ENCODE measurements at places on chromosomes 3 and 15.
A peak's percentile ranks its signal among the peaks of the same experiment; 100 is the strongest.

GRCh38 chr3:191238321-191238817 lies 39.3 kb downstream of the OSTN start:
- peak; percentile 16 for DNase-seq

DNA sequence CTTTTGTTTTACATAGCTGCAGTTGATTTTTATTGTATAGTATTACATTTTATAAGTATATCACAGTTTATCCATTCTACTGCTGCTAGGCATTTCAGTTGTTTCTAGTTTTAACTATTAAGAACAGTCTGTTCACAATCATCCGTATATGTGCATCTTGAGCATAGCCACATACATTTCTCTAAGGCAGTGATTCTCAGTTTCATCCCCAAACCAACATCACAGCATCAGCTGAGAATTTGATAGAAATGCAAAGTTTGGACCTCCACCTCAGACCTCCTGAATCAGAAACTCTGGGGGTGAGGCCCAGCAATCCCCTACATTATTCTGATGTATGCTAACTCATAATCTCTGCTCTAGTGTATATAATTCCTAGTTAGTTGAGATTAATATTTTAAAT lies 120.8 kb downstream of the VPS8 start:
- DNase-seq: no peak

- DNase-seq: peak; percentile 47
These were observed 20.5 kb downstream of the SLC35A5 start for GRCh38 chr3:112582244-112582874.

- peak; percentile 41 for DNase-seq
These were observed 71.0 kb upstream of the PRR23E start for GRCh38 chr3:127121885-127122284.

DNA sequence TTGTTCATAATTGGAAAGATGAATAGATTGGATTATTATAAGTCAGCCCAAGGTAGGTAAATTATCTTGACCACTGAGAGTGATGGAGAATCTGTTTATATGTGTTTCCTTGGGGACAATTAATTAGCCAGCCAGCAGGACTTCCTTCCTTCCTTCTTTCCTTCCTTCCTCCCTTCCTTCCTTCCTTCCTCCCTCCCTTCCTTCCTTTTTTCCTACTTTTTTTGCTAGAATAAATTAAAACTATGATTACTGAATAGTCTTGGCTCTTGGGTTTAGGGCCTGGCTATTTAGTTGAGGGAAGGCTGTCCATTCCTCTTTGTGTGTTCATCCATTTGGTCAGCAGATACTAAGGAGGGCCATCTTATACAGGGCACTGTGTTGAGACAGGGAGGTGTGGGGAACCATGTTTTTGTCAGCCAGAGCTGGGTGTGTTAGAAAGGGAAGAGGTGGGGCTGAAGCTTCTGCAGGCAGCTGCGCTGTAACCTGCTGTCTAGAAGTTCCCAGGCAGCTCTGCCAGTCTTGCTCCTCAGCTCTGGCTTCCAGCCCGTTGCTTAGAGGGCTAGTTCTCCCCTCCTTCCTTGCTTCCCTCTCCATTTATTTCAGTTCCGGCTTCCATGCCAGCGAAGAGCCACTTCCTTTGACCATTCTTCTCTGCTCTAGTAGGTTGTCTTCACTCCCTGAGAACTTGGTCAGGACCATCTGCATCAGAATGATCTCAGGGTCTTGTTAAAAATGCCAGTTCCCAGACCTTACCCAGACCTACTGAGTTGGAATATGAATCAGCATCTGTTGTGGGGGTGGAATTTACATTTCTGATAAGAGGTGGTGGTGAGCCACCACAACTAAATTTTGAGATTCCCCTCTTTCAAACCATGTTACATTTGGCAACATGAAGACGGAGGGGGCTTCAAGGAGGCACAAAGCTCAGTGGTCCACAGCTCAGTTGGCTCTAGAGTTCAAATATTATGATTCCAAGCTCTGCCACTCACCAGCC lies 113.9 kb downstream of the DGKG start:
- DNase-seq: no peak

GRCh38 chr3:69791919-69792399 lies 52.7 kb downstream of the MITF start:
- DNase-seq: no peak

GRCh38 chr3:6471744-6472143 lies 389.2 kb upstream of the GRM7 start:
- DNase-seq: no peak

- DNase-seq: no peak
These were observed 48.7 kb downstream of the SH3BP5 start for GRCh38 chr3:15283702-15284101.

- peak; percentile 35 for DNase-seq
These were observed 4.4 kb upstream of the CD200R1 start for GRCh38 chr3:112979244-112979832.

GRCh38 chr3:155418407-155418806 lies 124.9 kb upstream of the STRIT1 start:
- DNase-seq: peak; percentile 10

- no peak for DNase-seq
These were observed 136.1 kb downstream of the FILIP1L start for GRCh38 chr3:99978221-99978620.

DNA sequence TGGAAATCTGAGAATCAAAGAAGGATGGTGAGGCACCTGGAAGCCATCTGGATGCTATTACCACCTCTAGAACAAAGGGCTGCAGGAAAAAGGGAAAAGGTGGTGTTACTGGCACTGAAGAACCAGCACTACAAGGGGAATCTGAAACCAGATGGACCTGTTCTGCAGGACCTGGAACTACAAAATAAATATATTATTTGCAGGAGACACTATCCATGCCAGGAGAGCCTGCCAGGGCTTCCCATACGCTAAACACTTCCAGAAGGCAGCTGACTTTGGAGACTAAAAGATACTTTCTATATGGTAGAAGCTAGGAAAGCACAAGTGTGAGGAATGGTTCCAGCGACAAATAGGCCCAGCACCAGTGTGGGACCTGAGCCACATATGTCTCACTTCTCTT lies 83.4 kb upstream of the POU1F1 start:
- peak; percentile 39 for DNase-seq

- DNase-seq: no peak
These were observed 79.3 kb upstream of the OXTR start for GRCh38 chr3:8848696-8849131.

DNA sequence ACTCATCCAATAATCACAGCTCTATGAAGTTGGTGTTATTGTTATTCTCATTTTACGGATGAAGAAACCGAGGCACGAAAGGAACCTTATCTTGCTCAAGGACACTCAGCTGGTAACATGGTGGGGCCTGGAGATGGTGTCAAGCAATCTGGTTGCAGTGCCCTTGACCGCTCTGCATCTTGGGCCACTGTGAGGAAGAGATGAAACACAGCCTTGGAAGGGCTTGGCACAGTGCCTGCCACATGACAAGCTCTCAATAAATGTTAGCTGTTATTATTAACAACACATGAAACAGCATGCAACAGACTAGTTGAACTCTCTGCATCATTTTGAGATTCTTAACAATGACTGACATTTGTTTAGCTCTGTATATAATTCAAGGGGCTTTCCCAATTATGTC lies 10.1 kb upstream of the ITGA11 start:
- no peak for DNase-seq

DNA sequence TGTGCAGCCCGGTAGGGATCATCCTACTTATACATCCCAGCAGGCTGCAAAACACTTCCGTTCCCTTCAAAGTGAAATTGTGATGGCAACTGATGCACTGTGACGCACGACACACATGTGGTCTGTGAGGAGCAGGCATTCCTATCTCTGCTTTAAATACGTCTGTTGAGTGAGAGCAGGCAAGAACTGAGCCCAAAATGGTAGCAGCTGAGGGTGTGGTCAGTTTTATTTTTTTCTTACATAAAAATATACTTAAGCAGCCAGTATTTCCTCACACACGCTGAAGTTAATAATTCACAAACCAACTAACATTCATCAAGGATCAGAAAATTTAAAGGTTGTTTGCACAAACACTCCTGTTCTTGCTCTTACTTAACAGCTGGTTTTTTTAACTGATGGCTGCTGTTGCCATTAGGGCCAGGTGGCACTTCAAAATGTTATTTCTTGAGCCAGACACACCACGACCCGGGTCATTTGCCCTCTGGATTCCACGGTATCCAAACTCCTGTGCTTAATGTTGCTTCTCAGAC lies 23.9 kb downstream of the LRIG1 start:
- peak; percentile 58 for DNase-seq

DNA sequence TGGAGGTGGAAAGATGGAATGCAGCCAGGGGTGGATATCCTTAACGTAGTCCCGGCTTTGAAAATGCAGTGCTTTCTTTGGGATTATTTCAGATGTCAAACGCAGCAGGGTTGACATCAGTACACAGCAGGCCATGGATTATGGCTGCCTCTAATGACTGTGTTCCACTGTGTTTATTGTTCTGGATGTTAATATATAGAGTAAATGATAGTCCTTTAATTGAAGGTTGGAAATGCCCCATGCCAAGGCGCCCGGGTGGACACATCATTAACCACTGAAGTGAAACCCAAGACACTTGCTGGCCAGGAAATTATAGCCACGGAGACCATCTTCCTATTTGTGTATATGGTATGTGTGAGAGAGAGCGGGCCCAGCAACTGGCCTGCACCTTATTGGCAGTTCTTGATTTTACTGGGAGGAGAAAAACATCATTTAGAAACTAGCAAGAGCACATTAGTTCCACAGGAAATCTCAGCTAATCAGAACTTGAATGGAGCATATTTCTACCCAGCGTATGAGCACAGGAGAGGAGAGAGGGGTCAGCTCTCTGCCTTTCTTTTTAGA lies 254.9 kb upstream of the RASGRP1 start:
- DNase-seq: peak; percentile 78

DNA sequence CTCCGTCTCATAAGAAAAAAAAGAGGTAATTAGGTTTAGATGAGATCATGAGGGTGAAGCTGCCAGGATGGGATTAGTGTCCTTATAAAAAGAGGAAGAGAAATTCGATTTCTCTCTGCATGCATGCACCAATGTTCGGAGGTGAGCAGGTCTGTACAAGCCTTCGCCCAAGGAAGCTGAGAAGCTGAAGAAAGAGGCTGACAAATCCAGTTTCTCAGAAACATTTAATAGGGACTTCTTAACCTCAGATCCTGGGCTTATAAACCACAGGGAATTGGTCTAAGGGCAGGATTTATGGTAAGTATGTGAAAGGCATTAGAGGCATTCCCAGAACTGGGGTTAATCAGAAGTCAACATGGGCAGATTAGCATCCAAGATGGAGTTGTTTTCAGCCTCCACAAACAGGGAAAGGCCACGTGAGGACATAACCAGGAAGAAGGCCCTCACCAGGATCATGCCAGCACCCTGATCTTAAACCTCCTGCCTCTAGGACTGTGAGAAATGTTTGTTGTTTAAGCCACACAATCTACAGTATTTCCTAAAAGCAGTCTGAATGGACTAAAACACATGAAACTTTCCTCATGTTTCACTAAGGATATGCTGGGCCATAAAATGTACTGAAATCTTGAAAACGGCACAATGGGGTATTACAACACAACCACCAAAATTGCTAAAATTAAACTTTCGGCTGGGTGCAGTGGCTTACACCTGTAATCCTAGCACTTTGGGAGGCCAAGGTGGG lies 11.3 kb downstream of the SHISA5 start:
- no peak for DNase-seq

GRCh38 chr3:190552021-190552420 lies 38.1 kb downstream of the IL1RAP start:
- no peak for DNase-seq

DNA sequence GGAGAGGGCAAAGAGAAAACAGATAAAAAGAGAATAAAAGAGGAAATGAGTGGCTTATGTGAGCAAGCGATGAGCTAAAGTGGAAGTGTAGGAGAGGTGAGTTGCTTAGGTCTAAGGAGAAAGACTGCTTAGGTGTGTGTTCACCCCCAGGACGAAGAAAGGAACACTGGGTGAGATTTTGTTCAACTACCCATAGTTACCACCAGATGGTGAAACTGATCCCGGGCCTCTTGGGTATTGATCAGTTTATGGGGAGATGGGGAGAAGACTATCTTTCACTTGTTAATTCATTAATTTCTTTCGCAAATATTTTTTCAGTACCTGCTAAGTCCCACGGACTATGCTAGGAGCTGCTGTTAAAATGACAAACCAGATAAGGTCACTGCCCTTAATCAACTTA lies 33.9 kb downstream of the GAP43 start:
- no peak for DNase-seq

GRCh38 chr3:29593802-29594201 lies 312.9 kb downstream of the RBMS3 start:
- DNase-seq: no peak

DNA sequence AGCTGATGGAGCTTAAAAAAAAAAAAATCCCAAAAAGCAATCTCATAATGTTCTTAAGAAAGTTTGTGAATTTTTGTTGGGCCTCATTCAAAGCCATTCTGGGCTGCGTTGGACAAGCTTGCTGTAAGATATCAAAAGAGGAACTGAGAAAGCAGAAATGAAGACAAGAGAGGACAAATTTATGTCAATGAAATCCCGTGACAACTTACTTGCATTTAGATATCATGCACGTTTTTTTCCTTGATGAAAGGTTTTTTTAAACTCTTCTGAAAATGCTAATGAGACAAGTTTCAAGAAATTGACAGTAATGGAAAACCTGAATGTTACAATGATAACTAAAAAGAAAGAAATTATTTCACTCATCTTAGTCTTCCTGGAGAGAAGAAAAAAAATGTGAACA lies 662.9 kb downstream of the SQOR start:
- no peak for DNase-seq

GRCh38 chr3:102189956-102190723 lies 244.7 kb upstream of the ZPLD1 start:
- DNase-seq: no peak

GRCh38 chr3:133535971-133536881 lies 37.3 kb upstream of the CDV3 start:
- DNase-seq: peak; percentile 3

GRCh38 chr3:37310666-37311050 lies 136.3 kb upstream of the LRRFIP2 start:
- DNase-seq: no peak

DNA sequence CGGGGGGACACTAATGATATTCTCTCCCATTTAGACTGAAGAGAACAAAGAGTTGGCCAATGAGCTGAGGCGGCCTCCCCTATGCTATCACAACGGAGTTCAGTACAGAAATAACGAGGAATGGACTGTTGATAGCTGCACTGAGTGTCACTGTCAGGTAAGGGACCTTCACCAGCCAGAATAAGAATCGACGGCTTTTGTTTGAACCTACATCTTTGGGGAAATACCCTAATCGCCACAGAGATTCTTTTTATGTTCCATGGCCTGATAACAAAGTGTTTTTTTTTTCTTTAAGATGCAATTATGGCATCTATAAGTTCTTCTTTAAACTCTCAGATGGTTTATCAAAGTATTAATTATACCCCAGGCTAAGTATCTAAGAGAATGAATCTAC lies 3.4 kb downstream of the THBS1 start:
- no peak for DNase-seq

GRCh38 chr15:89121414-89121813 lies 33.2 kb downstream of the ABHD2 start:
- DNase-seq: peak; percentile 95

GRCh38 chr3:136595913-136596697 lies 156.1 kb downstream of the STAG1 start:
- DNase-seq: no peak

GRCh38 chr3:136817448-136817847 lies 1.5 kb upstream of the SLC35G2 start:
- peak; percentile 5 for DNase-seq
